ENCODE measurements at places on chromosomes 11 and 22.

- no peak for DNase-seq
Observed at GRCh38 chr11:62122076-62122475, 1.7 kb upstream of the INCENP start.

DNA sequence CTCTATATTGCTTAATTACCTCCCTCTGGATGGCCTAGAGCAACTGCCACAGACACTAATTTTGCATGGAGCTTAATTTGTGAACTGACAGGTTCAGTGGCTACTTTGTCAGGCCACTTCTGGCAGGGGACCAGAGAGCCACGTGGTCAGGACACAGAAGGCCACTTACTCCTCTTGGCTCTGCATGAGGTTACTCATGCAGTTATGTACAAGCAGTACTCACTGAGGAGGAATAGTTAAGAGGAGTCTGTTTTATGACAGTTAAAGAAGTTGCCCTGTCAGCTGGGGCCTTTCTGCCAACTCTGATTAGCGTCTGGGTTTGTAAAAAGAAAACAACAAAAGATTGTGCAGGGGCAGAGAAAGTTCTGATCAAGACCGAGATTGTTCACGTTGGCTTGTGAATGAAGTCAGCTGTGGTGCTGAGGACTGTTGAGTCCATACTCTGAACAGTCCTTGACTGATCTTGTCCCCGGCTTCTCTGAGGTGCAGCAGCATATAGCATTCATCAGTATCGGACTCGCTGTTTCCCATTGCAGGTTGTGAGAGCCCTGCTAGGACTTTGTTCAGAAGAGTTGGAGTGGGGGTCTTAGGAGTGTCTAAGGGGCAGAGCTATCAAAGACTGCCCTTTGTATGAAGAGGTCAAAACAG is 41.4 kb downstream of the PPFIBP2 start:
- DNase-seq, result no peak

DNA sequence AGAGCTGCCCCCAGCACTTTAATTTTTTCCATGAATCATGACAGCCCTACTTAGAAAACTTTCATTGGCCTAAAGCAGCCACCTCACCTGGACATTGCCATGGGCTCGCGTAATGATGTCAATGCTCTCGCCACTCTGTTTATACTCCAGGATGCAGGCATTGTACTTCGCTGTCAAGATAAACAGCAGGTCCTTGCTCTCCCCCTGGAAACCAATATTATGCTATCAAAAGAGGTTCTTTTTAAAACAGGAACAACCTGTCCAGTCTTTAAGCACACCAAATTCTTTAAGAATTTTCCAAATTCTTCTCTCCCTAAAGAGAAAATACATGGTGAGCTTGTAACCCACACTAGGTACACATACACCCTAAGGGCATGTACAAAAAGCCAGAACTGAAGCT is 3.0 kb downstream of the DDB1 start:
- DNase-seq, result no peak

GRCh38 chr22:23484651-23485050 is 95.4 kb downstream of the IGLL1 start:
- no peak for DNase-seq

DNA sequence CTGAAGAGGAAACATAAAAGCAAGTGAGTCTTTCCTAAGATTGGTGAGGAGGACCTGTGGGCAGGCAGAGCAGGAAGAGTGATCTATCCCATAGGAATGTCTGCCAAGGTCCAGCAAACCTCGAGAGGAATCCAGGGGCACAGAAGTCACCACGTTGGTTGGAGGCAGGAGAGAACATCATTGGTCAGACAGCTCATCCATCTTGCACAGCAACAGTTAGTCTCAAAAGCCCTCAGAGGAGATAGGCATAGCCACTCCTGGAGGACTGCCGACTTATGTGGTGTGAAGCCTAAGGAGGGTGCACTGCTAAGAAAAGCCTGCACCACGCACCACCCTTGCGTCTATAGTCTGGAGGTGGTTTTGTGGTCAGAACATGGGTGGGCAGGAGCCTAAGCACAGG is 109.1 kb downstream of the RASSF10 start:
- no peak for DNase-seq

DNA sequence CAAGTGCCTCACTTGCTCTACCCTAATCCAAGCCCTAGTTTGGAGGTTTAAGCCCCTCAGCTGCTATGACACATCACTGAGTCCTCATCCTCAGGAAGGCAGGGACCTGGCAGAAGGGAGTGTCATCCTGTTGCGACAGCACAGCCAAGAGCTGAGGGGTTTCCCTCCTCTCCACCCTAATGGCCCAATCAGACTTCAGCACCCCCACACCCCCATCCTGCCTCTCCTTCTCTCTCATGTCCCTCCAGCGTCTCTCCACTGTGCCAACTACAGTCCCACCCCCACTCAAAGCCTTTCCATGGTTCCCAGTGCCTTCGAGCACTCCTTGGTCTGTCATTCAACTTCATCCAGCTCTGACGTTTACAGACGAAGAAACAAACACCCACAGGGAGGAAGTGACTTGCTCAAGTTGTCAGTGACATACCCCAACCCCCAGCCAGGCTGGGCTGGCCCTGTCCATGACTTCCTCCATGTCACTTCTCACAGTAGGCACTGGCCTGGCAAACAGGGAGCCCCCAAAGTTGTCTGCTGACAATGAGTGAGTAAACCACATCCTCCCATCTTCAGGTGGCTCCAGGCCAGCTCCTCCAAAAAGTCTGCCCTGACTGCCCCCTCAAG is 15.6 kb downstream of the ARAP1 start:
- DNase-seq, result no peak

DNA sequence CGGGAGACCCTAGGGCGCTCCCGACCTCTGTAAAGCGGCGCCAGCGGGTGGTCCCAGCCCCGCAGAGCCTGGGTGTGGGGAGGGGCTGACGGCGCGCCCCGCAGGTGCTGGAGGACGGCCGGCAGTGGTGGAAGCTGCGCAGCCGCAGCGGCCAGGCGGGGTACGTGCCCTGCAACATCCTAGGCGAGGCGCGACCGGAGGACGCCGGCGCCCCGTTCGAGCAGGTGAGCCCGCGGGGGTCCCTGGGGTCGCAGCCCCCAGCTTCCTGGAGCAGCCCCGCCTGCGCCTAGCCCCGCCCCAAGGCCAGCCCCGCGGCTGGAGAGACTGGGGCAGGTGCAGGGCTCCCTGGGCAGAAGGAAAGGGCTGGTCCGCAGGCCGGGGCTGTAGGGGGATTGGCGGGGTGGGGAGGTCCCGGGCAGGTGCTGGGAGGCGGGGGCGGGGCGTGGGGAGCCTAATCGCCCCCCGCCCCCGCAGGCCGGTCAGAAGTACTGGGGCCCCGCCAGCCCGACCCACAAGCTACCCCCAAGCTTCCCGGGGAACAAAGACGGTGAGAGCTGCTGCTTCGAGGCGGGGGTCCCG is 19.7 kb downstream of the EPS8L2 start:
- DNase-seq, result no peak

Measured in NCI-H1436 treated with DMSO at 0.1 percent for 48 hours (cell line).